NCI-H226 (cell line): ENCODE measurements at places on chromosomes 4 and X.

- DNase-seq = no peak
Measured at GRCh38 chr4:163672751-163673150, 178.3 kb downstream of the TMA16 start.

DNA sequence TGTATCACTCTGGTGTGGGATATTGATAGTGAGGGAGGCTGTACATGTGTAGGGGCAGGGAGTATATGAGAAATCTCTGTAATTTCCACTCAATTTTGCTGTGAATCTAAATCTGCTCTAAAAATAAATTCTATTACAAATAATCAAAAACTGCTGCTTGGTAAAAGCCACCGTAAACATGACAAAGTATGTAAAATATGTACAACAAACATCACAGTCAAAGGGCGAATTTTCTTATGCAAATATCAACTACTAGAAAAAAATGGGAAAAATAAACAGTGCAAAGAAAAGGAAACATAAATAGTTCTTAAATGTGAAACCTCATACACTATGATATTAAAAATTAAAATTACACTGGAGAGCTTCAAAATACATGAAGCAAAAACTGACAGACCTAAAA, 105.1 kb upstream of the DCLK2 start:
- DNase-seq = no peak

DNA sequence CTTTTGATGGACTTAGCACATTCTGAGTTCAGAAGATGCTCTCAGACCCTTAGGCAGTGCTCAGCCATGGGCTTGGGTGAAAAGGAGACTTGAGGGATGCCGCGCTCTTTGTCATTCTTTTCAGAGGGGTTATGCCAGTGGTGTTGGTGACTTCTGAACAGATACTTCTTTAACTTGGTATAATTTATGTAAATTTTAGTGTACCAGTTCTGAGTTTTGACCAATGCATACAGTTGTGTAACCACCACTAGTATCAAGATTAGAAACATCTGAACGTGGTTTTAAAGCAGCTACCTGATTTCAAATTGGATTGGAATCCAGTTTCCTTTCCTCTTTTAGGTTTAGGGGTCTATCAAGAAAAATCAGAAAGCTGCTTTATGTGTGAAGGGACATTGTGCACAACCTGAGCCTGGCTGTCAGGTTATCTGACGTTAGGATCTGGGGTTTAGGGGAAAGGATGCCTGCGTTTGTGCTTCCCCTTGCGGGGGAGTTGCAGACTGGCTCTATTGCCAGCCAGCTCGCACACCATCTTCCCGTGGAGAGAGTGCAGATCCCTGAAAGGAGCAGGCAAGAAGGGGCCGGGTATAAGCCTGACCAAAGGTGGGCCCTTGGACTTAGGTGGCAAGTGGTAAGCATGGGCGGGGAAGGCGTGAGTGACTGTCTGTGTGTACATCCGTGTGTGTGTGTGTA, 19.0 kb downstream of the SMS start:
- no peak for DNase-seq

GRCh38 chrX:11787564-11787963, 29.5 kb downstream of the MSL3 start:
- DNase-seq = no peak

- DNase-seq = no peak
Measured at GRCh38 chr4:142777045-142777743, 68.9 kb downstream of the INPP4B start.

DNA sequence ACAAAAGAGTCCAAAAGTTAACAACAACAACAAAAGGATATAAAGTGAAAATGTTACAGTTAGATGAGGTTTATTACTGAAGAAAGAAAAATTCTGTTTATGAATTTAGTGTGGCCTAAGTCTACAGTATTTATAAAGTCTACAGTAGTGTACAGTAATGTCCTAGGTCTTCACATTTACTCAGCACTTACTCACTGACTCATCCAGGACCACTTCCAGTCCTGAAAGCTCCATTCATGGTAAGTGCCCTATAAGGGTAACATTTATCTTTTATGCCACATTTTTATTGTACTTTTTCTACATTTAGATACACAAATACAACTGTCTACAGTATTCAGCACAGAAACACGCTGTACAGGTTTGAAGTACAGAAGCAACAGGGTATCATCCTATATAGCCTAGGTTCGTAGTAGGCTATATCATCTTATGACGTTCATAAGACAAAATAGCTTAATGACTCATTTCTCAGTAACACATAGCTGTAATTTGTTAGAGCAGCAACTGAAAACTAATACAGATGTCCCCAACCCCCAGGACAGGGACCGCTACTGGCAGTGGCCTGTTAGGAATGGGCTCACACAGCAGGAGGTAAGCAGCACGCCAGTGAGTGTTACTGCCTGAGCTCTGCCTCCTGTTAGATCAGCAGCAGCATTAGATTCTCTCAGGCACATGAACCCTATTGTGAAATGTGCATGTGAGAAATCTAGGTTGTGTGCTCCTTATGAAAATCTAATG, 61.3 kb downstream of the CENPC start:
- DNase-seq = no peak
